ENCODE measurements at places on chromosomes 13 and 19. TPM values are rescaled to one million over a fixed set of nuclear protein-coding genes. Genes with fewer than 3 reads are reported as not detected.

The NALCN gene
- 1.7 TPM for total RNA-seq

The ZNF723 gene
- total RNA-seq: not detected

The IFNL2 gene
- total RNA-seq: not detected

The MAB21L1 gene
- 1.2 TPM for total RNA-seq

The SMAD9 gene
- total RNA-seq: 0.98 TPM

DNA sequence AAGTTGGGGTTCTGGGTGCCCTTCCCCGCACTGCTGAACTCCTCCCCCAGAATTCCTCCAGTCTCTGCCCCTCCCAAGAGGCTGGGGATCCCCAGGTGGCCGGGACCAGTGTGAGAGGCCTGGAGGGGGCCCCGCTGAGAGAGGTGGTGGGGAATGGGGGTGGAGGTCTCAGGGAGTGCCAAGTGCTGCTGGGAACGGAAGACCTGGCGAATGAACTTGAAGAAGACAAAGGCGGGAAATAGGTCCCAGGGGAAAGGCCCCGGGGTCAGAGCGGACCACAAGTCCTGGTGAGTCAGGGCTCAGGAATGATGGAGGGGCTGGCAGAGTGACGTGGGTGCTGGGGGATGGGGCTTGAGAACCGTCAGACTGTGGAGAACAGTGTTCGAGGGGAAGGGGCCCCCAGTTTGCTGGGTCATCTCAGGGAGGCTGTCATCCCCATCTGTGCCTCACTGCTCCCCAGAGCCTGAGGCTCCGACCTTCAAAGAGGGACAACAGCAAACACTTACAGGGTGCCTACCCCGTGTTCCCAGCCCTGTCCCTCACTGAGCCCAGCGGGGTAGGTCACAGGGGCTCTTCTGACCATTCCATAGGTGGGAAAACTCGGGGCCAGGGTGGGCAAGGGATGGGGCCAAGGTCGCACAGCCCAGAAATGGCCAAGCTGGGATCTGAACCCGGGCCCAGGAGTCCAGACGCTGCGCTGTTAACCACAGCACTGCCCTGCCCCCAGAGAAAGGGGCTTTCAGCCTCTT, 16.0 kb upstream of the SEMA6B start:
- DNase-seq: no peak

- peak; percentile 82 for DNase-seq
These were observed 7.4 kb upstream of the JUNB start for GRCh38 chr19:12783849-12784393.

DNA sequence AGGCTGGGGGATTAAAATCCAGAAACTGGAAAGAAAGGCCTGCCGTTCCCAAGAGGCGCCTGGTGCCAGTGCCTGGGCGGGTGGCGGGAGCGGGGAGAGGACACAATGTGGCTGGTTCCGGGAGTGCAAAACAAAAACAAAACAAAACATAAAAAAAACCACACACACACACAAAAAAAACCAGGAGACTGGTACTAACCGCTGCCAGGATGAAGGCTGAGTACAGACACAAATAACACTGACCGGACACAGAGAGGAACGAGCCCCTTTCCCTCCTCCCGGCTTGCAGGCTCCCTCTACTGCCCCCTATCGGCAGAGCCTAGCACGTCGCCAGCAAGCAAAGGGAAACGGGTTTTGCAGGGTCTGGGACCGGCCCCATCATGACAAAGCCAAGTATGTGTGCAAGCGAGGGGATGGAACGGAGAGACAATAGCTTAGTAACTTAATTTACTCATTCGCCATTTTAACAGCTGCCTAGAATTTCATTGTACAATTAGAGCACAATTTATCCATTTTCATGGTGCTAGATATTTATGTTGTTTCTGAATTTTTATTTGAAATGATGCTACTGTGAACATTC, 17.9 kb upstream of the ZDHHC20 start:
- DNase-seq: peak; percentile 89

DNA sequence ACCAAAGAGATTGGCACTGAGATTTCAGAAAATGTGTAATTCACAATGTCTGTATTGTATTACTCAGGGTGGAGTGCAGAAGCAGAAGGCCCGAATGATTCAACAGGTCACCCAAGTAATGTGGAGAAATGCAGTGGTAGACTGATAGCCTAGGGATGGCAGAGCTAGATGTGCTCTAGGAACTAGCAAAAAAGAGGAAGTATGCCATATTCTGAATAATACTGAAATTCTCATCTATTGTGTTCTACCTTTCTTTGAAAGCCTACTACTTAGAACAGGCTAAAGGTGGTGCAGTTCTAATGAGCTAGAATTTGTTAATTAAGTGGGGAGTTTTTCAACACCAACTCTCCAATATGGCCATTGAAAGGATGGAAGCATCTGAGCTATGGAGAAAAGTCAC, 1449.8 kb upstream of the MIR17HG start:
- no peak for DNase-seq

DNA sequence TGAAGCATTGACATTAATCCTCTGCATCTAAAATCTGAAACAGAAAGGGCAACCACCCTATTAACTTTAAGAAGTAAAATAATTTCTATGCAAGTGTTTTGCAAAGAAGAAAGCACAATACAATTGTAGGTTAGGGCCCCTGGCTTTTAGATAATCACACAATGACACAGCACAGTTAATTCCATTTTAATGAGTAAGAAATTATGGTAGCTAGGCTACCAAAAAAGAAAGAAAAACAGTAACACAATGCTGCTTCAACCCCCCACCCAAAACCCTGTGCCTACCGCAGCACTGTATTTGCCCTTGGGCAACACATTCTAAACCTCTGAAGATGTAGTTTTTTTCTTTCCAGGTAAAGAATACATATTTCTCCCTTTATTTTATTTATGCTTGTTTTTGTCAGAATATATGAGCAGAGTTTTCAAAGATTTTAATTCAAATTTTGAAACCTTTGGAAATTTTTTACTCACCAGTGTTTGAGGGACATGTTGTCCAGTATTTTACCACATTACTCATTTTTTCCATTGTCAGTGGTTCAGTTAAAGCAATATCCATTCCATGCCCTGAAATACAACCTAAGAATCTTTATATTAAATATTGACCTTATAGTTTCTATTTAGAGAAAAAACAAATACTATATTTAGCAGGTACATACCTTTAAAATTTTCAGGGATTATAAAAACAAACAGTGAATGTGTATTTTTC, 21.1 kb downstream of the SOHLH2 start:
- no peak for DNase-seq

- no peak for DNase-seq
These were observed 109.8 kb upstream of the FREM2 start for GRCh38 chr13:38577048-38577447.

DNA sequence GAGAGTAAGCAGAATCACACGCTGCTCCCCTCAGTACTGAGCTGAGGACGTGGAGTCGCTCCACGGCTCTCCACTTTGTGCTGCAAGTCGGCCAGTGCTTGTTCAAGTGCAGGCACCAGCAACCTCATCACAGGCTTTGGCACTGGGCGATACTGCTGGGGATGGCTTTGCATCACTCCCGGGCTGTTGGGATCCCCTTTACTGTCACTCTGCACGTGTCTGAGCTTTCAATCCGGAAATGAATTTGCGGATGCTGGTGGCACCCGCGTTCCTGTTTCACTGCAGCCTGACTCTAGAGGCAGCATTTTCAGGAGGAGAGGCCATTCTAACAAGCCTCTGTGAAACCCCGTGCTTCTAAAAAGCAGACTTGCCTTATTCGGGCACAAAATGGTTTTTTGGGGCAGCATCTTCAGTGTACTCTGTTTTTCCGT, 19.1 kb downstream of the SMARCA4 start:
- DNase-seq: no peak

GRCh38 chr19:13484166-13484565, 22.1 kb downstream of the CACNA1A start:
- no peak for DNase-seq

DNA sequence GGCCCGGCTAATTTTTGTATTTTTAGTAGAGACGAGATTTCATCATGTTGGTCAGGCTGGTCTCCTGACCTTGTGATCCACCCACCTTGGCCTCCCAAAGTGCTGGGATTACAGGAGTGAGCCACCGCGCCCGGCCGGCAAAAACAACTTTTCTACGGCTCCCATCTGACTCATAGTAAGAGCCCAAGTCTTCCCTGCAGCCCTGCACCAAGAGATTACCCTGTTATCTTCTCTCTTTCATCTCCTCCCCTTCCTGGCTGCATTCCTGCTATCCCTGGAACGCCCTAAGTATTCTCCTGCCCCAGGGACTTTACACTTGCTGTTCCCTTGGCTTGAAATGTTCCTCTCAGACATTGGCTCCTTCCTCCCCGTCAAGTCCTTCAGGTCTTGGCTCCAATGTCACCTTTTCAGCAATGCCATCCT, 6.6 kb downstream of the AP2S1 start:
- DNase-seq: no peak

DNA sequence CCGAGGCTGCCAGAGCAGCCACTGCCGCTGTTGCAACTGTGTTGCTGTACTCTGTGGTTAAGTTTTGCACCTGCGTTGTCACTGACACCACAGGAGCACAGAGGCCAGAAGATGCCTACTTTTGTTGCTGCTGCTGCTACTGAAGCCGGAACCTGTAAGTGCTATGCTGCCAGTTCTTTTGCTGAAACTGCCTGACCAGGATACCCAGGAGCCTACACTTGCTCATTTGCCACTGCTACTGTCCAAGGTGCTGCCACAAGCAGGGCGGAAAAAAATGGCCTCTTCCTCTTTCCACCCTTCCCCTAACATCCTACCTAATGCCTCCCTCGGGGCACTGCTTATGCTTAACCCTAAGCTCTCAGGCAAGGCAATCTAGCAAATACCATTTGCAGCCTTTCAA, 29.0 kb upstream of the NBEA start:
- no peak for DNase-seq

- no peak for DNase-seq
These were observed 8.2 kb downstream of the ATP11A start for GRCh38 chr13:112697756-112698655.

DNA sequence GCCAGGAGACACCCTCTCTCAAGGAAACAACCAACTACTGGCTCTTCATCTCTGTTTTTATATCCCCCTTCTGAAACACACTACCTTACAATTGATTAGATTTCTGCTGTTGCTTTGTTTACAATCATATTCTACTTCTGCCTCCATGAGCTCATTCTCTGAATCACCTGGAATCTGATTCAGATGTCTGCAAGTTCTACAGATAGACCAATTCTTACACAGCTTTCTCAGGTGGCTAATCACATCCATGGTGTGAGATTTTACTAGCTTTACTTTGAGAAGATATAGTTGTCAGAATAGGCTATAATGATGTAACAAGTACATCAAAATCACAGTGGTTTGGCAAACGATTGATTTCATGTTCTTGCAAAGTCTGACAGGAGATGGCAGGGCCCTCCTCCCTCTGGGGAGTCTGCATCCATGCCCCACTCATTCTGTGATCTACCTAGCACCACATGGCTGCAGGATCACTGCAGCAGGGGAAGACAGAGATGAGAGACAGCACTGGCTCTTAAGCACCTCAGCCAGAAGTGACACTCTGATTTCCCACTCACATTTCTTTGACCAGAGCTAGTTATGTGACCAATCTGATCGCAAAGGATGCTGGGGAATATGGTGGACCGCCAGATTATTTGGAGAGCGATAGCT, 243.7 kb downstream of the FOXO1 start:
- DNase-seq: no peak

DNA sequence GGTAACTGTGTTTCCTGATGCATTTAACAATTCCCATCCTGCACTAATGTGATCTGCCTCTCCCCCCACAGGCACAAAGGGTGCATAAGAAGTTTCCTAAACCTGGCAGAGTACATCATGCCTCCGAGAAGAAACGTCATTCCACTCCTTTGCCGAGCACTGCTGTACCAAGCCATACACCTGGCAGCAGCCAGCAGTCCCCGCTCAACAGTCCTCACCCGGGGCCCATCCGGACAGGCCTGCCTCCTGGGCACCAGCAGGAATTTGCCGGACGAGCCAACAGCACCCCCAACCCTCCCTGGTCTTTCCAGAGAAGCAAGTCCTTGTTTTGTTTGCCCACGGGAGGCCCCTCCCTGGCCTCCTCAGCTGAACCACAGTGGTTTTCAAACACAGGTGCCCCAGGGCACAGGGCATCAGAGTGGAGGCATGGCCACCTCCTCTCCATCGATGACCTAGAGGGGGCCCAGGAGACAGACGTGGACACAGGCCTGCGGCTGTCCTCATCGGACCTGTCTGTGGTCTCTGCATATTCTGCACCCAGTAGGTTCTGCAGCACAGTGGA, 58.3 kb downstream of the FAM124A start:
- DNase-seq: no peak

GRCh38 chr19:48676887-48677286, 4.1 kb upstream of the NTN5 start:
- DNase-seq: no peak

GRCh38 chr19:41457241-41457640, 14.3 kb downstream of the ERICH4 start:
- no peak for DNase-seq

DNA sequence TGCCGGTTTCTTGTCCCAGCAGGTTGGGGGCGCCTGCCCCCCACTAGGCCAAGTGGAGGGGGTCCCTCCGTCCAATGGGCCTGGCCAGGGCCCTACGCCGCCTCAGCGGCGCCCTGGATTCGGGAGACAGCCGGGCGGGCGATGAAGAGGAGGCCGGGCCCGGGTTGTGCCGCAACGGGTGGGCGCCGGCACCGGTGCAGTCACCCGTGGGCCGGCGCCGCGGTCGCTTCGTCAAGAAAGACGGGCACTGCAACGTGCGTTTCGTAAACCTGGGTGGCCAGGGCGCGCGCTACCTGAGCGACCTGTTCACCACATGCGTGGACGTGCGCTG, 6.2 kb downstream of the KCNJ14 start:
- DNase-seq: no peak

DNA sequence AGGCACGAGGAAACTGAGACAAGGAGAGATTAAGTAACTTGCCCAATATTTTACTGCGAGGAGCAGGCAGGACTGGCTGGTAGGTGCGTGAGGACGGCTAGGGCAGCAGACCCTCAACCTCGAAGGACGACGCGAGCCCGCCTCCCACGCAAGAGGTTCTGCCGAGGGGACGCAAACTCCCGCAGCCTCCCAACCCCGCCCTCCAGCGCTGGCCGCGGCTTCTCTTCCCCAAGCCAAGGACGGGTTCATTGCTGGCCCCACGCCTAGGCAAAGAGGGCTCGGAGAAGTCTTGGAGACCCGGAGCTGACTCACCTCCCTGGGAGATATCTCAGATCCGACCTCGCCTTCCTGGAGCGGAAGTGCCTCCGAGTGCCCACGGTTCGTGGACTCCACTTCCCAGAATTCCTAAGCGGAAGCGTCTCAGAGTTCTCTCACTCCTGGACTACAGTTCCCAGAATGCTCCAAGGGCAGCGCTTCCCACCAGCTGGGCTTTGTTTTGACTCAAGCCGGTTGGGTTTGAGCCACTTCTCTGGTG, at the start of gene ZNF235:
TSS of gene ZNF235 (minus strand) at position 367 of the 535 bp plus-strand sequence. CDS start 1,621 bp downstream, outside the sequence.
- DNase-seq: peak; percentile 87

- DNase-seq: no peak
These were observed 8.7 kb upstream of the CARM1 start for GRCh38 chr19:10862561-10863106.

Measured in suprapubic skin (tissue), 4 donors.